Stimulated activated CD8-positive, alpha-beta memory T cell treated with anti-CD3 and anti-CD28 coated beads, Interleukin-4, amount 100 ng/mL, for 1 hour (primary cell): ENCODE measurements at places on chromosomes 3 and 15.

GRCh38 chr3:23885210-23885609, 31.6 kb downstream of the NKIRAS1 start:
- no peak for DNase-seq

DNA sequence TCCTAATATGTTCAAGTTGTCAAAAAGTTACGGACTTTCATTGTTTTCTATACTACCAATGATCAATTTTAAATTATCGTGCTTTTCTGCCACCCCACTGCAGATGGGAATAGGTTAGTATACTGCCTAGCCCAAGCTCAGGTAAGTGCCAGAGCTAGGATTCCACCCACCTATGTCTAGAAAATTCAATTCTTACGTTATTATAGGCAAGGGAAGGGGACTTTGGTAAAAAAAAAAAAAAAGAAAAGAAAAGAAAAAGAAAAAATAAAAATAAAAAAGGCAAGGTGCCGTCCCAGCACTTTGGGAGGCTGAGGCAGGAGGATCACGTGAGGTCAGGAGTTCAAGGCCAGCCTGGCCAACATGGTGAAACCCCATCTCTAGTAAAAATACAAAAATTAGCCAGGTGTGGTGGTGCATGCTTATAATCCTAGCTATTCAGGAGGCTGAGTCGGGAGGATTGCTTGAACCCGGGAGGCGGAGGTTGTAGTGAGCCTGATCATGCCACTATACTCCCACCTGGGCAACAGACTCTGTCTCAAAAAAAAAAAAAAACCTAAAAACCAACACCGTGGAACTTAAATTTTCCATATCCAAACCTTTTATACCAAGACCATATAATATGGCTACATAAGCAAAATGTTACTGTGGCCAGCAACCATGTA, 1.3 kb downstream of the RPL22L1 start:
- DNase-seq = no peak

GRCh38 chr3:159418571-159419526, 569.8 kb upstream of the IL12A start:
- no peak for DNase-seq

GRCh38 chr15:39312984-39313383, 267.9 kb upstream of the THBS1 start:
- DNase-seq = no peak

DNA sequence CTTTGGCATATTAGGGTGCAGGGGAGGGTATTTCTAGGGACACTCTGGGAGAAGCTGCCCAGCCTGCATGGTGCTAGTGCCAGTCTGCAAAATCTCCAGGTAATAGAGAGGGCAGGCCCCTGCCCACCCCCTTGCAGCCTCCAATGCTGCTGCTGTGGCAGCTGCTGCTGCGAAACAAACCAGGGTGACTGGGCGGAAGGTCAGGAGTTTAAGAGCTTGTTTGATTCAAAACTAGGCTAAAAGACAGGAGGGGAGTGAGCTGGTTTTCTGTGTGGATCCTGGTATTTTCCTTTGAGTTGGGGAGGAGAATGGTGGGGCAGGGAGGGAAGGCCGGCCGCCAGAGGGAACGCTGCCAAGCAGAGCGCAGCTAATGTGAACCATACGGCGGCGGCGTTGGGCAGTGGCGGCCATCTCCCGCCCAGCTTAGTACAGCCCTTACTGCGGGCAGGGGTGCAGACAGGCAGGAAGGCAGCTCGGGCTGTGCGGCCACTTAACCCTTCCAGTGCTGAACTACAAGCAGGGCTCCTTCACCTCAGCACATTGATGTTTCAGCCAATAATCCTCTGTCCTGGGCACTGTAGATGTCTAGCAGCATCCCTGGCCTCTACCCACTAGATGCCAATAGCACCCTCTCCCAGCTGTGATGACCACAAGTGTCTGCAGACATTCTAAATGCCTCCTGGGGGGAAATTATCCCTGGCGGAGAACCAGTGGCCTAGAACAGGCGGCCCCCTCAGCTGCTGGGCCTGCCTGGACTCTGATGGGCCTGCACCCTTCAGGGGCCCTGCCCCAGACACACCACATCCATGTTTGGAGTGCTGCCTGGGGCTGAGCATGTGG, 125.7 kb downstream of the EEFSEC start:
- no peak for DNase-seq

DNA sequence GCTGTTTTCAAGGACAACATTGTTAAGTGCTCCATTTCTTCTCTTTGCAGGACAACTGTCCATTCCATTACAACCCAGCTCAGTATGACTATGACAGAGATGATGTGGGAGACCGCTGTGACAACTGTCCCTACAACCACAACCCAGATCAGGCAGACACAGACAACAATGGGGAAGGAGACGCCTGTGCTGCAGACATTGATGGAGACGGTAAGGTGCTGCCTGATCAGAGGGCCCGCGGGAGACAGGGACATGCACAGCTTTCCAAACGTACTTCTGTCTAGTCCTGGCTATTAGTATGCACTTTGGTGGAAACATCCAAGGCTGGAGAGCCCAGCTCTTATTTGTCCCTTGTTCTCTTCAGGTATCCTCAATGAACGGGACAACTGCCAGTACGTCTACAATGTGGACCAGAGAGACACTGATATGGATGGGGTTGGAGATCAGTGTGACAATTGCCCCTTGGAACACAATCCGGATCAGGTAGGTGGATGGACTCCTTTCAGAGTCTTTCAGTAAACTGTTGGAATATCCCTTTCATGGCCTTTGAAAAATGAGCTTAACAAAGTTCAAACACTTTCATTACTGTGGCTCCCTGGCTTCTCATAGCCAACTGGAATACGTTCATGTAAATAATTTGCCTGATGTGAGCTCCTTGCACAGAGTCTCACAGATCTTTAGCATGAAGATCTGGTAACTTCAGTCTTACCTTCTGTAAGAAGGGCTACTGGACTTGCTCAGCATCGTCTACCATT, 10.4 kb downstream of the THBS1 start:
- DNase-seq = no peak
